OCI-M1 (cell line): ENCODE measurements at places on chromosomes 6 and 20.

- DNase-seq: peak; percentile 54
These were observed 9.1 kb downstream of the MAPK13 start for GRCh38 chr6:36139431-36139830.

DNA sequence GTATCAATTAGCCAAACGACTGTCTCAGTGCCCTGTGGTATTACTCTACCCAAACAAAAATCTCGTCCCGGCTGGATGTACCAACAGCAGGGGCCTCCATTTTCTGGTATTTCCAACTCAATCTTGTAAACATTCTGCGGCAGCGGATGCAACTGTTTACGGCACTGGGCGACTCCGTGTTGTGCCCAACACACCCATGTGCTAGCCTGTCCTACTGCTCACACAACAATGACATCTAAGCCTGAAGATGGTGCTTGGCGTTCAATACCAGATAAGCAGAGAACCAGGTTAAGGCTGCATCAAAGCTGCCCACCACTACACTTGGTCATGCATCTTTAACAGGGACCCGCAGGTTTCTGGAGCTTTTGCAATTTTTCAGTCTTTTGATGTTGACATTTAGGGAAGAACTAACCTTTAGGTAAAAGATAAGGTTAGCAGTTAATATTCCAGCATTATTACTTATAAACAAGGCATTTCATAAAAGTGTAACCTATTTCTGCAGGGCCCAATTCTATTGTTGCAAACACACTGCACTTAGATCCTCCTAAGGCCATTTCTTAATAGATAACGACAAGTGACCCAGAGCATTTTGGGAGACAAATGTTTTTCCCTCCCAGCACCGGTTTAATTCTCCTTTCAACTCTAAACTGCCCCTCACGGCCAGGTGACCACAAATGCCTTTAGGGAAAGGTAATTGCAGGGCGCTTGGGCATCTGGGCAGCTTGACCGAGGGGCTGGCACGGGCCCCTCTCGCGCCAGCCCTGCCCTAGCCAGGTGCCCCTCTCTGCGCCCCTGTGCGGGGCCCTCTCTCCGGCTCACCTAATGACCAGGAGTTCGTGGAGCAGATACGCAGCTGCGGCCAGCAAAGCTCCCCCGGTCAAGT is 945 bp downstream of the FAXC start:
- DNase-seq: no peak

DNA sequence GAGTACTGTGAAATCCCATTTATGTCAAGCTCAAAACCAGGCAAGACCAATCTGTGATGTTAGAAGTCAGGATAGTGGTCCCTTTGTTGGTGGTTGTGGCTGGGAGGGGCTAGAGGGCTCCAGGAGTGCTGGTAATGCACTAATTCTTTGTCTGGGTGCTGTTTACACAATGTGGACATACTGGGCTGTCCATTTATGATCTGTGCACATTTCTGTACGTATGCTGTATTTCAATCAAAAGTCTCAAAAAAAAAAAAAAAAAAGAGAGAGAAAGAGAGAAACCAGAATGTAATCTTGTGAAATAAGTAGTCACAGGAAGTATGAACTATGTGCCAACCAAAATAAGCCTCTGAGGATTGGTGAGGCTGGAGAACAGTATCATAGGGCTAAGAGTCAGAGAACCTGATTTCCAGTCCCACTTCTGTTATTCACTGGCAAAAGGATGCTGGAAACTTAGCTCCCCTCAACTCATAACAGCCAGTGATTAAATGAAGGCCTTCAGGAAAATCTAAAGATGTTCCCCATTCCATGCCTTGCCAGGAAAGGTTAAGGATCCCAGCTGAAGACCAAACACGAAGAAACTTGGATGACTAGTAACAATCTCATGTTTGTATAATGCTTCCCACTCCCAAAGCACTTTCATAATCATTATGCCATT is 19.6 kb upstream of the TRAM2 start:
- DNase-seq: no peak

DNA sequence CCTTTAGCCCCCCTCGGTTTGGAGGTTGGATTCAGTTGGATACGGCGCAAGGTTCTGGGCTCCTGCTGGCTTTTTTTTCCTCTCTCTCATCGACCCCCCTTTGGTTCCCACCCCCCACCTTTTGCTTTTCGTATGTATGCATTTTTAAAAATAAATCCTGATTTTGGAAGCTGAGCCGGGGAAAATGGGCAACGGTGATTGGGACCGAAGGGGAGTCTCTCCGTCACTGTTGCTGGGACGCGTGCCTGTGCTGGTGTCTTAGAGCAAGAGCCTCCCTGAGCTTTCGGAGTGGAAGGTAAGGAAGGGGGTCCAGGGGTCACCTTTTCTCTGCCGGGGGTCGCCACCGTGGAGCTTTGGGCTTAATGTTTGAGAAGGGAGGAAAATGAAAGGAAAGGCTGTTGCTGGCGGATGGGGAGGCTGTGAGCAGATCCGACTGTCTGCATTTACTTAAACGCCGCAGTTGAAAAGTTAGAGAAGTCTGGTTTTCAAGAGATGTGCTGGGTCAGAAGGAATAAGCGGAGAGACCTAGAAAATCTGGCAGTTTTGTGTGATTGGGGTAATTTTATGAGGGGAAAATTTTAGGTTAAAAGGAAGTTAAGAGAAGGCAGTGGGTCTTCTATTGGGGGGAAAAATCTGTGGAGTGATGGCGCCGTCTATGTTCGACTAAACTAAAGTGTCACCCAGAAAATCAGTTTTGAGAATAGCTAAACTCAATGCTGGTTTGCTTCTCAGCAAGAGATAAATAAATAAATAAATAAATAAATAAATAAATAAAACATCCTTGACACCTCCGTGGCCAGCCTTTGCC is 828 bp downstream of the ADGRB3 start:
- DNase-seq: peak; percentile 77
